Stimulated activated CD4-positive, alpha-beta T cell treated with anti-CD3 and anti-CD28 coated beads, Interleukin-1b, Interleukin-23, amount 100 ng/mL, for 24 hours (primary cell): ENCODE measurements at places on chromosomes 11 and 22.

DNA sequence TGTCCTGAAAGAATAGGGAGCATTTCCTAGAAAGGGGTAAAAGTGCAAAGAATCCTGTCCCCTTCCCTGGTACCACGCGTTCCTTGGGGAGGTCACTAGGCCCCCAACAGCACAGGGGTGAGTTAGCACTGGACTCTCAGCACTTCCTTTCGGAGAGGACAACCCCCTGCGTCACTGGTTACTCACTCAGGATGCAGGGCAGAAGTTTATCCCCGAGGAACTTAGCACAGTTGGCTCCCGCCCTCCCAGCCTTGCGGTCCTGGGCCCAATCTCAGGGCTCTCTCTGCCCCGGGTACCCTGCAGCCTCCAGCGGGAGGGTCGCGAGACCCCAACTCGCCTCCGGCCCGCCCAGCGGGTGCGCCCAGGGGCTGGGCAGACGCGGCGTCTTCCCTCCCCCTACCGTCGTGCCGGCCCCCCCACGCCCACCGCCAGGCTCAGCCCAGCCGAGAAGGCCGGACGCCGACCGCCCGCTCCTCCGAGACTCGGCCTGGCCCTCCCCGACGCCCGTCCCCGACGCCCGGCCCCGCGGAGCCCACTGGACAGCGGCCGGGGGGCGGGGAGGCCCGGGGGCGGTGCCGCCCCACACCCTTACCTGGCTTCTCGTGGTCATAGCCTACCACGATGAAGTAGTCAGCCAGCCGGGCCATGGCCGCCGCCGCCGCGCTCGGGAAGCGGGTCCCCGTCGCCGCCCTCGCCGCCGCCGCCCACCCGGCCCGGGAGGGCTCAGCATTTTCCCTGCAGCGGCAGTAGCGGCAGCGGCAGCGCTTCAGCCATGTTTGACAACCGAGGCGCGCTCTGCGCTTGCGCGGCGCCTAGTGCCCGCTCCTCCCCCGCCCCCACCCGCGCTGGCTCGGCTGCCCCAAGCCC lies at the start of gene SBF2:
Gene SBF2 (minus strand): TSS at position 797 of the 867 bp plus-strand sequence. CDS start 150 bp downstream, at position 647.
- DNase-seq, result peak; percentile 71

DNA sequence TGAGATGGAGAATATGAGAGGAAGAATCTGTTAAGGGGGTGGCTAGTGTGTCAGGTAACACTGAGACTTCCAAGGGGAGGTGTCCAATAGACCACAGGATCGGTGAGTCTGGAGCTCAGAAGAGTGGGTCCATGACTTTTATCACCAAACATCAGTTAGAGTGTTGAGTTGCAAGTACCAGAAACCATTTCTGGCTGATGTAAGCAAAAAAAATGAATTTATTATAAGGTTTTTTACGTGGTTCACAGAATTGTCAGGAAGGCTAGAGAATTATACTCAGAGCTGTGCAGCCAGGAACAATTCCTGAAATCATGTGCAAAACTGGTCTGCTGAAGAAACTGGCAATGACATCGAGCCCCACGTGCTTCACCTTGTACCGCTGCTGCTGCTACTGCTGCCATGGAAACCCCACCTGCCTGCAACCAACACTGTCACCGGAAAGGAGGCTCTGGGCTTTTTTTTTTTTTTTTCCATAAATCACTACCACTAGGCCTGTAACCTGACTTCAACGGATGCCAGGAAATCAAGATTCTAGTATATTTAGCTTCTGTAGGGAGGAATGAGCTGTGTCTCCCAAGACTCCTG lies 16.6 kb upstream of the STK33 start:
- DNase-seq, result no peak

- DNase-seq, result no peak
Observed at GRCh38 chr22:48781391-48781790, 1046.3 kb downstream of the BRD1 start.

DNA sequence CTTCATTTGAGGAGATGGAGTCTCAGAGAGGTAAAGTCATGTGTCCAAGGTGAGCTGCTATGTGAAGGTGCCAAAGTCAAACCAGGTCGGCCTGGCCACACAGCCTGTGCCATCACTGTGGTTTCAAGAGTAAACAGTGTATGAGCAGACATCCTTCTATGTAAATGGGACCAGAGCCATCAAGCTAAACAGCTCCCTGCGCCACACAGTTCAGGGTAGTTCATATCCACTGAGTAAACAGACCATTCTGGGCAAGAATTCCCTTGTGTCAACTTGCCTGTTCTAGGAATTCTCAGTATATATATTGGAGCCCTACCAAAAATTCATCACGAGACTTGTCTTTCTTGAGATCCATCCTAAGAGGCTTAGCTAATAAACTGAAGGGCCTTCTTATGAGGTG lies 77.5 kb downstream of the AMOTL1 start:
- no peak for DNase-seq

- no peak for DNase-seq
Observed at GRCh38 chr11:112826788-112827187, 134.4 kb upstream of the NCAM1 start.

- no peak for DNase-seq
Observed at GRCh38 chr11:12205330-12205729, 94.9 kb downstream of the MICAL2 start.

DNA sequence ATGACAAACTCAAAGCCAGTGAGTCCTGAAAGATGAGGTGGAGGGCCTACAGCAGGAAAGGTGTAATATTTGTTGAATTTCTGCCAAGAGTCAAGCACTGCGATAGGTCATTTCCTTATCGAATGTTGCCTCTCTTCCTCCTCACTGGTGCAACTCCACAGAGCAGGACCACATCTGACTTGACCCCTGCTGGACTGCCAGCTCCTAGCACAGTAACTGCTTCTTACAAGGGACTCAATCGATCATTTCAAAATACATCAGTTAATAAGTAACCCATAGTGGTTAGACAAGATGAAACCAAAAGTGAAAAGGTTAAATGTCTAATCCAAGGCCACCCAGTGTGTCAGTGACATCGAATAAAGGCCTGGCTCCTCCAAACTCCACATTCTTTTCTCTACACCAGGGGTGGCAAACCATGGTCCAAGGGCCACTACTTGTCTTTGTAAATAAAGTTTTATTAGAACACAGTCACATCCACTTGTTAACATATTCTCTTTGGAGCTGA lies 98.5 kb upstream of the CSNK2A3 start:
- DNase-seq, result no peak

DNA sequence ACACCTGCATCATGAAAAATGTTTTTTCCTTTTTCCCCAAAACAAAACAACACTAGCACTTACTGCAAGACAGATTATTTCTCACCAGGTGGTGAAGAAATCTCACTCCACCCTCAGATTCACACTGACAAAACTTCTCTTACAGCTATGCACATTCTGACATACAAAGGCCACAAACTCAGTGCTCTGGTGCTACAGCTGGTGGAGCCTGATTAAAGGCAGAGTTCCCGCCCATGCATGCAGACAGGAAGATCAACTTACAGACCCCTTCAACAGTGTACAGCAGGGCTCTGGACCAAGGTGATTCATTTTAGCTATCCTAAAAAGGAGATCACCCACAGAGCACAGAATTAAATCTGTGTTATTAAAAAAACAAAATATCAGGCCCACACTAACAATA lies 112.6 kb downstream of the CADM1 start:
- no peak for DNase-seq

GRCh38 chr11:86208572-86208971 lies 36.0 kb upstream of the EED start:
- DNase-seq, result no peak

DNA sequence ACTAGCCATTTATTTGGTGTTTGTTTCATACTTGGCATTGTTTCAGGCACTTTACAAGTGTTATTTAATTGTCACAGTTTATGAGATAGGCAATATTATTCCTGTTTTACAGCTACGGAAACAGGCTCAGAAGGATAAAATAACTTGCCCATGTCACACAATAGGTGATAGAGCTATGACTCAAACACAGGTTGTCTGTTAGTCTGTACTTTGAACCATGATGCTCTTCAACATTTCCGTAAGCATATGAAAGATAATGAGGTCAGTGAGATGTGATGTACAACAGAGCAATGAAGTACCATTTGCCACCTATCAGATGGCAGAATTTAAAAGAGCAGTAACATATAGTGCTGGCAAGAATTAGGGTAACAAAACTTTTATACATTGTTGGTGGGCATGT lies 15.3 kb downstream of the TUG1 start:
- DNase-seq, result no peak

GRCh38 chr11:4068962-4069361 lies 25.6 kb upstream of the RRM1 start:
- DNase-seq, result no peak

- DNase-seq, result no peak
Observed at GRCh38 chr11:87198266-87198881, 160.6 kb downstream of the TMEM135 start.

DNA sequence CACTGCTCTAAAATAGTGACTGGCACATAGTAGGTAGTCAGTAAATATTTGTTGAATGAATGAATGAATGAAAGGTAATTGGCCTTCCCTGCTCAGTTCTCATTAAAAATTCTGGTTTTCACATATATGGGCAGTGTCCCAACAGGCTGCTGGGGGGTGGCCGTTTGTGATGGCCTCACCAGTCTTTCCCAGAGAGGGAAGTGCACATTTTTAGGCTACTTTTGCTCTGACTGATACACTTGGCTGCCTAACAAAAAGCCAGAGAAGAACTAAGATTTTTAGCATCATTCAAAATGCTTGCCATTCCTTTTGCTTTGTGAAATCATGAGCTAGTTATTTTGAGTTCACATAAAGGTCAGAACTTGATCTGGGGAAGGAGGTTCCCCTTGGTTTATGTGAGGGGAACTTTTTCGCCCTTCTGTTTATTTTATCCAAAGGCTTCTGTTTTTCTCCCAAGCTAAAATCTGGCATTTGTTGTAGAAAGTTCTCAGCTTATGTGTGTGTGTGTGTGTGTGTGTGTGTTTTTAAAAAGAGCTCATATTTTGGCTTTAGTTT lies 83.1 kb downstream of the PTPRJ start:
- DNase-seq, result no peak

DNA sequence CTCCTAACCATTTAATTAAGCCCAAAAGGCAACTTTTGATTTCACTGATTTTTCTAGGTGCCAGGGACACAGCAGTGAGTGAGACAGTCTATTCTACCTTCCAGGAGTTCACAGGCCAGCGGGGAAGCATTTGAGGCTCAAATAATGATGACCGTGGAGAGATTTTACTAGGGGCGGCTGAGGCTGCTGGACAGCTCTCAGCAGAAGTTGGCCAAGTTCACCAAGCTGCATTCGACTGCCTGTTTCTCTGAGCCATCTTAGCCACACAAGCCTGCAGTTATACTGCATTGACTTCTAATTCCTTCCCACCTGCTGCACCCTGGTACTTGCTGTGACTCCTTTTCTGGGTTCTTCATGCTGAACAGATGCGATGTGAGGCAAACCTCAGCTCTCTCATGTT lies 168.9 kb upstream of the TBCEL start:
- DNase-seq, result no peak

DNA sequence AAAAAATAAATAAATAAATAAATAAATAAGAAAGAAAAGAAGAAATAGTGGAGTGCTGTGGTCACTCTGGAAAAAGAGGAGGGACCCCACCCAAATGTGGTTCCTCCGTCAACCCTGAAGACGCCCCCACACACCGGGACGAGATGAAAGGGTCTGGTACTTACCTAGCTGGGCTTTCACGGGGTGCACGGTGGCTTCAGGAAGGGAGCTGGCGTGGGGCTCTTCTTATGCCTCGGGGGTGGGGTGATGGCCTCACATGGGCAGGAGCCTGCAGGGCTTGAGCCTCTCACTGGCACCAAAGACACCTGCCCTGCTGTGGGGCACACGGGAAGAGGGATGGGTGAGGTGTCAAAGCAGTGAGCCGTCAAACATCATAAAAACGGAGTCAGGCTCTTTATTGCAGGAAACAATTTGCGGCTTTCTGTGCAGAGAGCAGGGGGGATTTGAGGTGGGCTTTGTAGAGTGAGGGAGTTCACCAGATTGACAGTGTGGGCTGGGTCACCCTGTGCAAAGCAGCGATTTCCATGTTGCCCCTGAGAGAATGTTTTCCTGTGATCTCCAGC lies 28.0 kb upstream of the KRTAP5-6 start:
- no peak for DNase-seq

DNA sequence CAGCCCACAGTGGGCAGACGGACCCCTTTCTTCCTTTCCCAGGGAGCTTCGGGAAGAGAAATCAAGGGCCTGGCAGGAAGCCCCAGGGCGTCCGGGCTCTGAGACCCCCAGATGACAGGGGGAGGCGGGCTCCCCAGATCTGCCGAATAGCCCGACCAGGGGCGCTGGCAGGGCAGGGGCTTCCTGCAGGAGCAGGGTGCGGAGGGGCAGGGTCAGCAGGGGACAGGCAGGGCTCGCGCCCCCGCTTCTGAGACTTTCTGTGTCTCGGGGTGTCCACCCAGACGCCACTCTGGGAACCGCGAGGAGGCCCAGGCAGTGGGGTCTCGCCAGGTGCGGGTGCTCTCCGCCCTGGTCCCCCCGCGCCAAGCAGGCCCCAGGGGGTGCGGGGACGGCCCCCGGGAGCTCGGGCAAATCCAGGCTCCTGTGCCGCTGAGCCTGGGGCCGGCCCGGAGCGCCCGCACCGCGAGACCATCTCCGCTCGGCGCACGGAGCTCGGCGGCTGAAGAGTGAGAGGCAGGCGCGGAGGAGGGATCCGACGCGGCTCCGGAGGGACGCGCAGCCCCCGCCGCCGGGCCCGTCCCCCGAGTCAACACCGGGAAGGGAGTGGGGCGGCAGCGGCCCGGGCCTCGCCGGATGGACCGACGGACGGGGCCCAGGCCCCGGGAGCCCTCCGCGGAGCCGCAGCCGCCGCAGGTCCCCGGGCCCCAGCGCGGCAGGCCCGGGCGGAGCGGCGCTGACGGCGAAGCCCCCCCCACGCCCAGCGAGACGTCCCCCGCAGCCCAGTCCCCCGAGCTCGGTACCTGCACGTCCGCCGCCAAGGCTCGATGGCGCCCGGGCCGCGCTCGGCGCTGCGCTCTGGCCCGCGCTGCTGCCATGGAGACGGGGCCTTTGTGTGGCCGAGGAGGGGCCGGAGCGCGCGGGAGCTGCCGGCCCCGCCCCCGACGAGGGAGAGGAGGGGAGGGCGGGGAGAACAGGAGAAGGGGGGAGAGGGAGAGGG lies at the start of gene PLXNB2:
Gene PLXNB2 (minus strand): TSS at position 894 of the 997 bp plus-strand sequence. CDS start 17,062 bp downstream, outside the sequence.
- DNase-seq, result no peak

DNA sequence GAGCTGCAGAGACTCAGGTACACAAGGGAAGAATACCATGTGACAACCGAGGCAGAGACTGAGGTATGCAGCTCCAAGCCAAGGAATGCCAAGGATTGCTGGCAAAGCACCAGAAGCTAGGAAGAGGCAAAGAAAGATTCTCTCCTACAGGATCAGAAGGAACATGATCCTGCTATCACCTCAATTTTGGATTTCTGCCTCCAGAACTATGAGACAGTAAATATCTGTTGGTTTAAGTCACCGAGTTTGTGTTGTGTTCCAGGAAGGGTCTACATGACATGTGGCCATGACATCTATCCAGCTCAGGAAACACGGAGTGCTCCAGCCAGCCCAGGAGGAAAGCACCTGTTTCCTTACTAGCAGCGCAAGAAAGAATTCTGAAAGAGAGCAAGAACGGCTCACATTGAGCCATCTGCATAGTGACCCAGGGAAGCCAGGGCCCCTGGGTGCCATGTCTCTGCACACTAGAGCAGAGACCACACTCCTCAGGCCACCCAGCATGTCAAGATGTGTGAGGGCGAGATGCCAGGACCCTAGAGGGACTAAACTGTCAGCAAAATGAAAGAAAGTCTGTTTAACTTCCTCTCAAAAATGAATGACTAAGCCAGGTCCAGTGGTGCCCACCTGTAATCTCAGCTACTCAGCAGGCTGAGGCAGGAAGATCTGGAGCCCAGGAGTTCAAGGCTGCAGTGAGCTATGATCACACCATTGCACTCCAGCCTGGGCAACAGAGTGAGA lies 35.6 kb upstream of the GALNT18 start:
- no peak for DNase-seq

- no peak for DNase-seq
Observed at GRCh38 chr11:68322052-68322430, 9.7 kb downstream of the LRP5 start.
